ENCODE measurements at places on chromosomes 4 and X.

- no peak for ATAC-seq
Measured at GRCh38 chr4:18138076-18138665, 116.6 kb upstream of the LCORL start.

- ATAC-seq: no peak
Measured at GRCh38 chrX:38150993-38151392, 69.7 kb downstream of the SRPX start.

DNA sequence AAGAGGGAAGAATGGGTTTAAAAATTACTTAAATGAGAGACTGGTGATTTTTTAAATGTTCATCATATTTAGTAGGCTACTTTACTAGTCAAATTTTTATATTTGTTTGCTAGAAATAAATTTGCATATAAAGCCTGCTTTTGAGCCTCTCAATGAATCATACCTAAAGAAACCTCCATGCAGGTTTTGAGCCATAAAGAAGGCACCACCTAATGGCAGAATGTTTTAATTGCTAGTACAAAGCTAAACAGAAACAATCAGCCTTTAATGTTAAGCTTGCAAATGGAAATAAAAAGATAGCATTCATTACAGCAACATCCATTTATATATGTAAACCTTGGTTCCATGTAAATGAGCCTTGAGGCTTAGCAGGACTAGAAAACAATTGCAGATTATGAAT is 989.7 kb downstream of the CCSER1 start:
- ATAC-seq: no peak

DNA sequence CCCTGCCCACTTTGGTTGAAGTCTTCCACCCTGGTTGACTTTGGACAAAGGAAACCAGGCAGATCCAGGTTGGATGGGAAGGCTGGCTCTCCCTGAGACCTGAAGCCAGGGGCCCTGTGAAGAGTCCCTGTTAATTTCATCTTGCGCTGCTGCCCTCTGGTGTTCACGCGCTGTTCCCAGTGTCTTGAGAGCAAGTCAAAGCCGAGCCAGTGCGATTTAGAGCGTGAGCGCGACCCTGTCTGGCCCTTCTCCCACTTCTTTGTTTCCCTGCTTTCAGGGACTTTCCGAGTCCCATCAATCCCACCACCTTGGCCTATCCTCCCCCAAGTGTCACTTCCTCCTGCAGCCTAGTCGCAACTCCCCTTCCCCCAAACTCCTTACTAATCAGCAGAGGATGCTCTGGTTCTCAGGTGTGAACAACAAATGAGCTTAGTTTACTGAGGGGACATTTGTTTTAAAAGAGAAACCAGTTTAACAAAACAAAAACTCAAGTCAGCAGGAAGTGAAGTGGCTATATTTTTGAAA is 25.8 kb upstream of the CHRNA9 start:
- peak; percentile 75 for ATAC-seq

DNA sequence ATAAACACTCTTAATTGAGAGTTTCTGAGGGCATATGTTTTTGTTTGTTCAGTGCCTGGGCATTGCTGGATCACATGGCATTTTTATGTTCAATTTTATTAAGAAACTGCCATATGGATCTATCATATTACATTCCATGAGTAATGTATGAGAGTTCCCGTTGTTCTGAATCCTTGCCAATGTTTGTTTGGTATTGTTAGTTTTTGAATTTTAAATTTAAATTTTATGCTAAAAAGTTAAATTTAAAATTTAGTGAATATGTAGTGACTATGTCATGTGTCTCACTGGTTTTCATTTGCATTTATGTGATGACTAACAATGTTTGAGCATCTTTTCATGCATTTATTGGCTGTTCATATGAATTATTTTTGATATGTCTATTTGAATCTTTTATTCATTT is 54.8 kb upstream of the GEMIN8 start:
- ATAC-seq: no peak
